ENCODE measurements at places on chromosomes 11 and 22.

GRCh38 chr22:20281891-20282290 lies 13.8 kb upstream of the RTN4R start:
- no peak for DNase-seq

- DNase-seq: peak; percentile 42
Observed at GRCh38 chr11:57641011-57641807, 8.5 kb downstream of the YPEL4 start.

- DNase-seq: peak; percentile 47
Observed at GRCh38 chr22:44686873-44687600, 15.0 kb upstream of the PRR5 start.

DNA sequence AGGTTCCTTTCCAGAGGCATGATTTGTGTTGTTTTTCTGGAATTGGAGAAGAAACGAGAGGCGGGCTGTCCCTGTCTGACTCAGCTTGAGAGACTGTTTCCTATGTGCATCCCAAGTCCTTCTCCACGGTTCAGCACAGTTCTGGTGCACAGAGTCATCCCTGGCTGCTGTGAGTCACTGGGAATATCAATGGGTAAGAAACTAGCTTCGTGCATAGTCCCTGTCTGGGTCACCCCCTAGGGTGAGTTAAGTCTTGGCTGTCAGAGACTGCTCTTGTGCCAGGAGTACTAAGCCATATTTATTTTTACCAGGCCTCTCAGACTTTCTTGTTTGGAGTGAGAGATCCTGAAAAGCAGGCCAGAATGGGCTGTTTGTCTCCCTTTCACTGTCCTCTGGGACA lies 2.4 kb upstream of the LRP4 start:
- peak; percentile 94 for DNase-seq

DNA sequence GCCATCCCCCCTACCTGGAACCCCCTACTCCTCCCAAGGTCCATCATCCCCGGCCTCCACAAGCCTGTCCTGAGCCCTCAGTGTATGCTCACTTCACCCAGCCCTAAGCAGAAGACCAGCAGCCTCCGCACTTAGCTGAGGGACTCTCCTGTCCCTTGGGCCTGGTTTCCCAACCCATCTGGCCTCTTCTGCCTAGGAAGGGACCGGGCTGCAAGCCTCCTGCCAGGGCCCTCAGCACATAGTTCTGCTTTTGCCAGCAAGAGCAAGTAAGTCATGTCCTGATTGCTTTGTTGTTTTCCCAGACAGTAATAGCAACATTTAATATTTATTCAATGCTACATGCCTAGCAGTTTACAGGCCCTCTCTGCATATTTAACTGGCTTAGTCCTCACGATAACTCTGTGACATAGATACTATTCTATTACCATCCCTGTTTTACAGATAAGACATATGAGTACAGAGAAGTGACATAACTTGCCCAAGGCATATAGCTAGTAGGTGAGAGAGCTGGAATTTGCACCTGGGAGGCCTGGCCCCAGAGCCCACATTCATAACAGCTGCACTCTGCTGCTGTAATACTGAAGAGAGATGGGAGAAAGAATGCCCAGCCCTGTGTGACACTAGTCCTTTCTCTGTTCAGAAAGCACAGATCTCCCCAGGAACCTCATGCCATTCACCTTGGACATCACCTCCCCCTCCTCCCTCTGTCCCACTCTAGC lies 139.2 kb downstream of the PARVA start:
- no peak for DNase-seq

DNA sequence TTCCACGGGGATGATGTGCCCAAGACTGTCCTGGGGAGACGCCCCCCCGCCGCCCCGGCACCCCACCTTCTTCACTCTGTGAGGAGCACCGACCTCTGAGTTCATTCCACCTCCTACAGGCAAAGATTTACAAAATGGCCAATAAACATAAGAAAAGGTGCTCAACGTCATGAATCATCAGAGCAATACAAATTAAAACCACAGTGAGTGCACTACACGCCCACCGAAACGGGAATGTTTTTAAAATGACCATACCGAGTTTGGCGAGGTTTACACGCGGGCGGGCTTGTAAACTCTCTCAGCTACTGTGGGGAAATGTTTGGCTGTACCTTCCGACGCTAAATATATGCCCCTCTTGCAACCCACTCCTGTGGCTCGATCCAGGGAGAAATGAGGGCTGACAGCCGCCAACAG lies 7.9 kb downstream of the NPTXR start:
- no peak for DNase-seq

DNA sequence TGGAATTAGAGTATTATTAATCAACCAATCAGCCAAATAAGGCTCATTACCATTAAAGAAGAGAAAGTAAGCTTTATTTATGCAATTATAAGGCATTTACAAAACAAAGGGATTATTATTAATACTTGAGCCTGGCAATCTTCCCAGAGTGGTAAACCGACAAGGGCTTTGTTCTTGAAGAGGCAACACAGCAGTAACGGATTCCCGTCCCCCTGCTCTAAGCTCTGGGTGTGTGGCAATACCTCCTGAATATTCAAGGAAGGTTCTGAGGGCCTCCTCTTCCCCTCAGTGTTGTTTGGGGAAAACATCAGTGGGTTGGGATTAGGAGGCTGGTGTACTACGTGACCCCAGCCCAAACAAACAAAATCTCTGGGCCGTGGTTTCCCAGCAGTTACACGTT lies 176.5 kb downstream of the TENM4 start:
- DNase-seq: no peak

GRCh38 chr11:774873-775592 lies 2.3 kb downstream of the GATD1 start:
- DNase-seq: no peak

GRCh38 chr11:107731941-107732688 lies 20.3 kb upstream of the SLN start:
- DNase-seq: no peak

- peak; percentile 48 for DNase-seq
Observed at GRCh38 chr11:44564670-44565210, 723 bp upstream of the CD82 start.

- no peak for DNase-seq
Observed at GRCh38 chr22:47173535-47174021, 411.1 kb downstream of the TBC1D22A start.

DNA sequence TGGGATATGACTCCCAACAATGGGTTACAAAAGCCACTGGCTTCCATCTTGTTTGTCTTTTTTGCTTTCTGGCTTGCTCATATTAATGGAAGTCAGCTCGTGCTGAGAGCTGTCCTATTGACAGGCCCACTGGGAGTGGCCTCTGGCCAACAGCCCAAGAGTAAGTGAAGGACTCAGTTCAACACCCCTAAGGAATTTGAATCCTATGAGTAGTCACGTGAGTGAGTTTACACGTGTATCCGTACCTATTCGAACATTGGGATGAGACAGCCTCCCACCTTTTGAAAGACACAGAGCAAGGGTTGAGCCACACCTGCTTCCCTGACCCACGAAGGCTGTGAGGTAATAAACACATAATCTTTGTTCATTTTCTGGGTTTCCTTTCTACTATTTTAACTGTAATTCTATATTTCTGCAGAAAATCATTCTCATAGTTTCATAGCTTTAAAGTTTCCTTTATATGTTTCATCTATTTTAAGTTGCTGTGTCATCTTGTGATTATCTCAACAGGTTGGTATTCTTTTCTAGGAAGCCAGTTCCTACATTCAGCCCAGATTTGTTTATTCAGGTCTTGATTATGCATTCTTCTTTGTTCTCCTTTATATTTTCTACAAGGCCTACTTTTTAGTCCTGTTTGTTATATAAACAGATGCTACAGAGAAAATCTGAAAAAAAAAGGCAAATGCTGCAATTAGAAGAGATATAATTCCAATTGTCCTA lies 802.3 kb downstream of the CNTN5 start:
- DNase-seq: no peak

DNA sequence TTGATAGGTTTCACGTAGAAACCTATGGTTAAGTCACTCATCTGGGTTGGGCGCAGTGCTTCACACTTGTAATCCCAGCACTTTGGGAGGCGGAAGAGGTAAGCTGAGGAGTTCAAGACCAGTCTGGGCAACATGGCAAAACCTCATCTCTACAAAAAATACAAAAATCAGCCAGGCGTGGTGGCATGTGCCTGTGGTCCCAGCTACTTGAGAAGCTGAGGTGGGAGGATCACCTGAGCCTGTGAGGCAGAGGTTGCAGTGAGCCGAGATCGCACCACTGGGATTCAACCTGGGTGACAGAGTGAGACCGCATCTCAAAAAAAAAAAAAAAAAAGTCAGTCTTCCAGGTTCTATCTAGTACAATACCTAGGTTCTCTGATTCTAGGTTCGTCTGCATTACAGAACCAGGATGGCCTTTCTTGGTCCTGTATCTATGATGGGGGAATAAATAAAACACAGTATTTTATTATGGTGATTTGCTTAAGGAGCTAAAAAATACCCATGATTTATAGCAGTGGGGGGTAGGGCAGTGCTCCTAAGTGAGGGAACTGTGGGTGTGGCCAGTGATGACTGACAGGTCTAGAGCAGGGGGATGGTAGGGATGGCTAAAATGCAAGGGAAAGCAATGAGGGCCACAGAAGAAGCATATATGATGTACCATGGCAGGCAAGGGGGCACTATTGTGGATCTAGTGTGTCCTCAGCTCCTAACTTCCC lies 65.5 kb upstream of the NUP160 start:
- DNase-seq: no peak

DNA sequence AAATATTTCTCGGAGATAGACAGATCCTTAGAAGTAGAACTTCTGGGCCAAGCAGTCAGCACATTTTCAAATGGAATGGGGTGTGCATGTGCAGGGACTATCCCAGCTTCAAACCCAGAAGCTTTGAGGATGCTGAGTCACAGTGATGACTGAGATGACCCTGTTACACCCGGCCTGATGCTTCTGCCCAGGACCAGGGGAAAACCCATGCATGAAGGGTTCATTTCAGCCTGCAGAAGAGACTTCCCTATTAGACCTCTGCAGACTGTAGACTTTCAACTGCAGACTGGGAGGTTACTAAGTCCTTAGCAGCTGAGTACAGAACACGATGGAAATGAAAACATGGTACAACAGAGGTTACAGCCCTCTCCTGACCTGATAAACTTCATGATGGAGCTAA lies 3.6 kb upstream of the OR2AT4 start:
- DNase-seq: no peak

- DNase-seq: no peak
Observed at GRCh38 chr11:39586036-39586435, 1873.4 kb downstream of the LRRC4C start.

- DNase-seq: no peak
Observed at GRCh38 chr11:75341612-75342011, 9.8 kb downstream of the ARRB1 start.

DNA sequence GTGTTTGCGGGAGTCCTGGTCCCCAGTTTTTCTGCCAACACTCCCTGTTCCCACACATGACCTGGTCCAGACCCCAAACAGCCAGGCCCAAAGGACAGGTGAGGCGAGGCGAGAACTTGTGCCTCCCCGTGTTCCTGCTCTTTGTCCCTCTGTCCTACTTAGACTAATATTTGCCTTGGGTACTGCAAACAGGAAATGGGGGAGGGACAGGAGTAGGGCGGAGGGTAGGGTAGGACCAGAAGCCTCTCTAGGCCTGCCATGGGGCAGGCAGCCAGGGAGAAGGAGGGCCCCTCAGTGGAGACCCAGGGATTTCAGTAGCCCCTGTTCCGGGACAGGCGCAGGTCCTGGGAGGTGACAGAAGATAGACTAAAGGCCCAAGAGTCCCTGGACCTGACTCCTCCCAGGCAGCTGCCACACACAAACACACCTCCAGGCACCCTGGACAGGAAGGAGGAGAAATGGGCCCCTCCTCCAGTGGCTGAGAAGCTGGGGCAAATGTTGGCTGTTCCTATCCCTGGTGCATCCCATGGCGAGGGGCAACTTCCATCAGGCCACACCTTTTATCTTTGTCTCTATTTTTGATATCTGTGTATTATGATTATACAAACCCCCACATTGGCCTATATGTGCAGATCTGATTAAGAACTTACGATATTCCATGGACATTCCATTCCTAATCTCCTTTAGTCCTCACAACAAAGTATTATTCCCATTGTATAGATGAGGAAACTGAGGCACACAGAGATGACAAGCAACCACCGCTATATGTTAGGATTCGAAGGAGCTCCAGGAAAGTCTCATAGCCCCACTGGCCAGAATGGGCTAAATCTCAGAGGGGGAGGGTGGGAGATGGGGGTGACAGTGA lies 626 bp upstream of the F2 start:
- DNase-seq: no peak

DNA sequence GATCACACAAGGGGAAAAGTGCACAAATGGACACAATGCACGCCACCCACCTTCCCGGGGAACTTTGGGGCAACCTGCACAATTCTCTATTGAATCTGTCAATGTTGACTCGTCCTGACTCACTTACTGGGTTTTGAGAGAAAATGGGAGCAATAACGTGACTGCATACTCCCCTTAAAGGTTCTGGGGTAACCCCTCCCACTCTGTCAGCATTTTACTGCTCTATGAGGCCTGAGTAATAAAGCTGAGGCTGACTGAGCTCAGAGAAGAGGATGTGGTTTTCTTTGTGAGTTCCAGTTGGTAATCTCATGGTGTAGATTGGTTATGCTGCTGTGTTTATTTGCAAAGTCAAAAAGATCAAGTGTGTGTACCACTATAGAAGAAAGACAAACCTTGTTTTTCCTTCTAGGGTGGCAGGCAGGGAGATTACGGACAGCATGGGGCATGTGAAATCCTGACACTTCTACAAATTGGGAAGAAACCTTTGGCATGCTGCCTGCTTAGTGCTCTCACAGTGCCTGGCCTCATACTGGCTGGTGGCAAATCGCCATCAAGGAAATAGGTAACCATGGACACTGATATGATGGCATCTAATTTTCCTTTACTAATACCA lies 16.1 kb upstream of the APOA1 start:
- no peak for DNase-seq

DNA sequence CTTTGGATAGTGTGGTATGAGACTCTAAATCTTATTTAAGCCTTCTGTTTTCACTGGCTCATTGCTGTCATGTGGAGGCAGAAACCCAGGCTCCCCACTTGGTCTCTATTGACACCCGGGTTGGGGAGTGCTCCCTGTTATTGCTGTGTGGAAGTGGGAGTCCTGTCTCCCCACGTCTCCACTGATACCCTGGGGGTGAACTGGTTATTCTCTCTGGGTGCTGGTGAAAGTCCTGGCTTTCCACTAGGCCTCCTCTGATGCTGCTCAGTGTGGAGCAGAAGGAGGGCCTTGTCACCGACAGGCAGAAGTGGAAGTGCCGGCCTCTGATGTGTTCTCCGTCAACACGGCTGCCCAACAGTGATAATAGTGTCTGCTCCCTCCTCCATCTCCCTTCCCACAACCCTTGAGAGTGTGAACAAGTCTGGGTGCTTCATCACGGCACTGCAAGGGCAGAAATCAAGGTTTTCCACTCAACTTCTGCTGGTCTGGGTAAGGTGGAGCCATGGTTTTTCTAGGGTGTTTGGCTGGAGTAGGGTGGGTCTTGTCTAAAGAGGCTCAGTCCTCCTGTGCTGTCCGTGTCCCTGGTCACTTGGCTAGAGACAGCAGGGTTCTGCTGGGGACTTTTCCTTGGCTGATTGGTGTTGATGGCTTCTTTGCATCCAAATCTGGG lies 240.7 kb upstream of the B3GAT1 start:
- DNase-seq: no peak

- DNase-seq: peak; percentile 44
Observed at GRCh38 chr11:64246871-64247728, at the start of gene PPP1R14B. PPP1R14B (minus strand) TSS chr11:64246943; CDS start chr11:64246673, 270 bp downstream.

GRCh38 chr11:45159781-45160365 lies 13.4 kb downstream of the PRDM11 start:
- DNase-seq: no peak

- DNase-seq: no peak
Observed at GRCh38 chr11:131246663-131247062, 123.8 kb upstream of the NTM start.

- no peak for DNase-seq
Observed at GRCh38 chr11:47994417-47994816, 14.1 kb downstream of the PTPRJ start.

- no peak for DNase-seq
Observed at GRCh38 chr11:91783173-91783572, 441.4 kb upstream of the FAT3 start.
